HCT116 (cell line): ENCODE measurements at places on chromosomes 7 and 10. TPM values are rescaled to one million over a fixed set of nuclear protein-coding genes. Genes with fewer than 3 reads are reported as not detected.

The PRTFDC1 gene
- total RNA-seq = not detected

The CREB5 gene
- total RNA-seq = 0.49 TPM

- no peak for DNase-seq
Observed at GRCh38 chr10:89369156-89370105, 8.4 kb upstream of the IFIT1B start.

DNA sequence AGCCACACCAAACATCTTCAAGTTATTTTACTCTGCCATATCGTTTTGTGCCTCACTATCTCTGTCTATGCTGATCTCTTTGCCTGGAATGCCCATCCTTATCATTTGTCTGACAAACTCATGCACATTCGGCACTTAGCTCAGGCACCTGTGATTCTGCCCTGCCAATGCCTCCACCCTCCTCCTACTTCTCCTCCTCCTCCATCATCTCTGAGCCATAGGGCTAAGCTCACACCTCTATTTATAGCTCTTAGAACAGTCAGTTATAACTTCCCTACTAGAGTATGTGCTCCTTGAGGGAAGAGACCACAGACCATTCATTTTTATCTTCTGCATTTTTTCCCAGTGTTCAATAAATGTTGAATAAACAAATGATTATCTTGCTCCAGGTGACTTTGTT, 51.2 kb upstream of the CDK13 start:
- DNase-seq = no peak

DNA sequence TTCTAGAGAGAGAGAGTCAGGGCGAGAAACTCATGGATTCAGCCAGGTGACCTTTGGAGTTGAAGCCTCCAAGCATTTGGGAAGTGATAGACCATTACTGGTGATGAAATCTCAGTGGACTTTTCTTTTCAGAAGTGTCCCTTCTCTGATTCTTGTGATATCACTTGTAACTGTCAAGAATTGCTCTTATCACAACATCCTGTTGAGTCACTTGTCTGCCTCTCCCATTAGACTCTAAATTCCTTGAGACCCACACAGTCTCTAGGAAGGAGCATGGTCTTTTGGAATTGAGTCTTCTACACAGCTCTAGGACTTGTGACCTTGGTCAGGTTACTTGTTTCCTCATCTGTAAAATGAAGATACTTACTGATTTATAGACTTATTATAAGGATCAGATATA, 81.0 kb downstream of the CFAP58 start:
- DNase-seq = no peak
